ENCODE measurements at places on chromosomes 4 and X. TPM values are rescaled to one million over a fixed set of nuclear protein-coding genes. Genes with fewer than 3 reads are reported as not detected.

PPARGC1A gene
- polyA plus RNA-seq: 11.8 TPM

MAGEA2B gene
- not detected for polyA plus RNA-seq

XK gene
- polyA plus RNA-seq: 1.8 TPM

MAGEB17 gene
- 0.04 TPM for polyA plus RNA-seq

MECP2 gene
- 18.5 TPM for polyA plus RNA-seq

UBE2A gene
- 51.7 TPM for polyA plus RNA-seq

DMRTC1B gene
- polyA plus RNA-seq: not detected

CFI gene
- 11.8 TPM for polyA plus RNA-seq

DNA sequence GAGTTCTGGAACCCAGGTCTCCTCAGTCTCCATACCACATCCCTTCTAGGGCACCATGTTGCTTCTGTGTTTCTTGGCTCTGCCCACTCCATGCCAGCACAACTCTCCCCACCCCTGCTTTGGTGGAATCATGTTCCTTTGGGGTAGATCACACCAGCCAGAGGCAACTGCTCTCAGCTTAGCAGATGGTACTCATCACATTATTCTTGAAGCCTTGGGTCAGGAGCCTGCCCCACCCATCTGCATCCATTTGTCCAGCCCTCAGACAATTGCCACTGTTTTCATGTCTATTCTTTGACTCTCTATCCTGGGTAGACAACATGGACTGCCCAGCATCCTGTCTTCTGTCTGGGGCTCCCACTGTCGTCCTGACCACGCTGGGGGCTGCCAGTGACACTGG, 147.6 kb downstream of the PTTG2 start:
- no peak for DNase-seq

- DNase-seq: no peak
Measured at GRCh38 chr4:10276152-10276551, 159.6 kb upstream of the WDR1 start.

DNA sequence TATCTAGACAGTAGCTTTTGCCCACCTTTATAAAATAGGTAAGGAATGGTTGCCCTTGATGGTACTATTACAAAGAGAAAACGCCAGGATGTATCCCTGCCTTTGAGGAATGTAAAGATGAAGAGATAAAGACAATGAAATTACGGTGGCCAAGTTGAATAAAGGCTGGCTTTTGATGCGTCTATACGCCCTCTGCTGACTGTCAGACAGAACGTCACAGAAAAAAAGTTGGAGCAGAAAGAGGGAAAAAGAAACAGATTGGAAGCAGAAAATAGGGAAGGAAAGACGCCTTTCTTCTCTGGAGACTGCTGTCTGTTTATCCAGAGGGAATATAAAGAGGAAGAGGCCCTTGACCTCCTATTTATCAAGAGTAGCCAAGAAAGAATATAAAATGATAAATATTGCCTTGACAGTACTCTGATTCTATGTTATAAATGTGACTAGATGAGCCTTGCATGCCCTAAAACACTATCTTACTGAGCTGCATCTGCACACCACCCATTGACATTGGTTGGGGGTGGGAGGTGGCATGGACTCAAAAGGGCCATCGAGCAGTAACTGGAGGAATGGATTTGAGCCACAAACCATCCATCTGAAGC, 30.6 kb downstream of the PCDH19 start:
- DNase-seq: no peak

- DNase-seq: no peak
Measured at GRCh38 chr4:185734214-185734613, 77.8 kb downstream of the SORBS2 start.

DNA sequence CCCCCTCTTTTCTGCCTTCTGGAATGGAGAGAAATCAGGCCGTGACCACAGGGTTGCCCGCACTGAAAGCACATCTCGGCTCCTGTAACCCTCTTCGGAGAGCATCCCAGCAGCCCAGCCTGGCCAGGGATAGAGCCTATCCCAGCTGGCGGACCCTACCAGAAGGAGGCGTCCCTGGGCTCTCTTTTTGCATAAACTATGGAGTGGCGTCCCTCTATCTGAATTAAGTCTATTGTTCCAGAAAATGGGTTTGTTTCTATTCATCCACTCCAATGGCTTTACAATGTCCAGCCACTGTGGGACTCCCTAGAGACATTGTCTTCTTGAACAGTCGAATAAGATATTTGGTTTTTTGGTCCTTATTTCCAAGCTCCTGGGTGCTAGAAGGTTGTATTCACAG, 689 bp upstream of the NHSL2 start:
- DNase-seq: peak; percentile 6

DNA sequence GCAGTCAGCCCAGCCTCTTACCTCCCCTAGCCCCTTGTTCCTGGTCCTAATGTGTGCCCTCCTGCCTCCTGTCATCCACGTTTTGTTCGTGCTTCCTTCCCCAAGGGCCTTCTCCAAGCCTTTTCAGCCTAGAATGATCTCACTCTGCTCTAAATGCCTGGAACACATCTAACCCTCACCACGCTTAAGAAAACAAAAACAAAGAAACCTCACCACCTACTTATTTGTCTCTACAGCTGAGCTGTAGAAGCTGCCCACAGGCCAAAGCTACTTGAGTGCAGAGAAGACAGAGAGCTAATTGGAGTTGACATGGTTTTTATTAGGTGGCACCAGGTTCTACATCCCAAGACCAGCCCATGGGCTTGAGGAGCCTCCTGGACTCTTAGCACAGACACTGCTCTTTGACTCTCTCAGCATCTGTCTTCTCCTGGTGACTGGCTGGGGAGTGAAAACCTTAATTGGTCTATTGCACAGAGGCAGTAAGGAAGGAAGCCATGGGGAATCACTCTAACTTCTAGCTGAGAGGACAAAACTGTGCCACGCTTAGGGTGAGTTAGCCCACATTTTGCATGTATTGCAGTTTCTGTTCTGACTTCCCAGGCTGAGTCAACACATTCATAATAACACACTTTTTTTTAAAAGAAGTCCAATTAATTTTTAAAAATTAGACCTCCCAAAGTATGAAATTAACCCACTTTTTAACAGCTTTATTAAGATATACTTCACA, 52.3 kb upstream of the PDK3 start:
- no peak for DNase-seq

GRCh38 chr4:147182041-147182440, 236.4 kb upstream of the TTC29 start:
- no peak for DNase-seq

- no peak for DNase-seq
Measured at GRCh38 chrX:139287155-139287924, 243.2 kb upstream of the F9 start.

DNA sequence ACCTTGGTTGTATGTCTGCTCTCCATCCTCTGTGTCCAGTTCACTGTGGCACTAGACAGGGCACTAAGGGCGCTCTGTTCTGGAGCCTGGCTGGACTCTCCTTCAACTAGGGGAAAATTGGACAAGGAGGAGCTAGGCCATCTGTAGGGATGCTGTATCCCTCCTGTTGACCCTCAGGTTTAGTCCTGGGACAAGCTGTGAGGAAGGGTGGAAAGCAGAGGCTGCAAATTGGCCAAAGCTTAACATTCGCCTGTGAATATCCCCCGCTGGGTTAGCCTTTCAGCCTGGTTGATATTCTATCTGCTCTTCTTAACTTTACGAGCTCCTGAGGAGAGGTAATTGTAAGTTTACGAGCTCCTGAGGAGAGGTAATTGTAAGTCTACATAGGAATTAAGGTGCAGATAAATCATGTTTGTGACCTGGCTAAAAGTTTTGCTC, 64.4 kb upstream of the ENPEP start:
- no peak for DNase-seq

GRCh38 chrX:85561231-85561630, 181.8 kb upstream of the POF1B start:
- DNase-seq: no peak

Measured in heart right ventricle (tissue), 16 donors.